LHCN-M2 (cell line): ENCODE measurements at places on chromosomes 1 and 21. TPM values are rescaled to one million over a fixed set of nuclear protein-coding genes. Genes with fewer than 3 reads are reported as not detected.

DNA sequence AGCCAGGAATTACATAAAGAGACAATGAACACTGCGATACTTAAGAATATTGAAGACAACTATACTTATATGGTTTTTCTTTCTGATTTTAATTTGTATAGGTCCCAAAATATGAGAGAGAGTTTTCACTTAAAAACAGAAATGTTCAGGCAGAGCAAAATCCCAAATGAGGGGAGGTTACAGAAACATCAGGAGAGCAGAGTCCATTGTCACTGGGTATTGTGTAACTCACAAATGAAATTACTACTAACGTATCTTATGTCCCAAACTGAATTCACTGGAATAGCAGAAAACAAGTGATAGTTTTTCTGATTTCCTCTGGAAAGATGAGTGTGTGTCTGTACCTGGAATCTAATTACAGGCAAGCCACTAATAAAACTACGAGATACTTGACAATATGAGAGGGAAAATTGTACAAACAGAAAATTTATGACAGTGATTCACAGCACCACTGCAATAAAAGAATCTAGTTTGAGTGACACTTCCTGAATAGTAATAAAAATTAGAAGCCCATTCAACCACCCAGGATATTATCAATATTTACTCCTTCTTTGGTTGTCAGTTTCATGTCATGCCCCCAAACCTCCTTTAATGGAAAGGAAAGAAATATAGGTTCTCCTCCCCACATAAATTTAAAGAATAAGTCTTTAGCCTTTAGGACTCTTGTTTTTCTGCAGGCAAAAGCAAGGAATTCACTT lies 522.6 kb downstream of the ADGRL2 start:
- no peak for DNase-seq

DNA sequence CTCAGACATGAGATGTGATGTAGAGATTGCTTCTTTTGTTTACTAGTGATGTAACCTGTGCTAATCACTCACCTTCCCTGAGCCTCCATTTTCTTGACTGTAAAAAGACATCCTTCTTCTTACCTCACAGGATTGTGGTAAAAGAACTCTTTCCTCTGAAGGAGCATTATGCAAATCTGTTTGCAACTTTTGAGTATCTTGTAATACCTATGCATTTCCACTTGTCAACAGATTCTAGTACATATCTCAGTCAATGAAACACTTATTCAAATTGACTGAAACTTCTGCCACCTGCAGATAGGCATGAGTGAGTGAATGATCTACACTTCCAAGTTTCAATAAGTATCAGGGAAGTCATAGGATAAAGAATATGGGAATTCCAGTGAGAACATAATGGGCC lies 174.7 kb downstream of the HHIPL2 start:
- no peak for DNase-seq

- DNase-seq, result no peak
These were observed 428.6 kb downstream of the PTPRC start for GRCh38 chr1:199067483-199067882.

- no peak for DNase-seq
These were observed 797 bp upstream of the USP1 start for GRCh38 chr1:62436039-62436465.

- DNase-seq, result no peak
These were observed 7.5 kb downstream of the NBPF1 start for GRCh38 chr1:16605532-16606505.

GRCh38 chr1:161214369-161214768 lies 726 bp upstream of the FCER1G start:
- no peak for DNase-seq

GRCh38 chr1:43913666-43914360 lies 19.8 kb upstream of the ARTN start:
- no peak for DNase-seq

DNA sequence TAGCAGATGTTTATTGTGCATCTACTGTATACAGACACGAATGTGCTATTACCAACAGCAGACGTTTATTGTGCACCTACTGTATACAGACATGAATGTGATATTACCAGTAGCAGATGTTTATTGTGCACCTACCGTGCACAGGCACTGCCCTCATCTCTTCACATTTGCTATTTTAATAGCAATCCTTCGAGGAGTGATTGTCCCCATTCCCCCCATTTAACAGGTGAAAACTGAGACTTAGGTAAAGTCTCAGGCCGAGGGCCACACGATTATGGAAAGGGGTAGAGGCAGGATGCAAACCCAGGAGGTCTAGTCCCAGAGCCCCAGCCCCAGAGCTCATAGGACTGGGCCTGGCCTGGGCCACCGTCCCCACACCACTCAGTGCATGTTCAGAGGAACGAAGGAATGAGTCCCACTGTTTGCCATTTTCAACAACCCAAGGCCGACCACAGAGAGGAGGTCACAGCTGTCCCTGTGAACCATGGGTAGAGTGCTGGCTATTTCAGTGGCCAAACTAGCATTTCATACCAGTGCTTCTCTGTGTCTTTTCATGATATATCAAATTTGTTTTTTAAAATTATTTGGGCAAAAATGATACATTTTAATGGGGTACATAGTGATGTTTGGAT lies 114.4 kb upstream of the TMEM51 start:
- DNase-seq, result no peak

- DNase-seq, result peak; percentile 72
These were observed 78.9 kb downstream of the CAMTA1 start for GRCh38 chr1:6864166-6864565.

The CDC42BPA gene
- 29.8 and 38.2 TPM in 2 replicates for total RNA-seq

The OR2T2 gene
- not detected in 2 replicates for total RNA-seq

The CYP4Z1 gene
- total RNA-seq, result not detected in 2 replicates

The RHBDL2 gene
- total RNA-seq, result 0.17 and 0.96 TPM in 2 replicates
